Foreskin keratinocyte (primary cell): ENCODE measurements at places on chromosomes 7 and 10.
A peak's percentile ranks its signal among the peaks of the same experiment; 100 is the strongest.

DNA sequence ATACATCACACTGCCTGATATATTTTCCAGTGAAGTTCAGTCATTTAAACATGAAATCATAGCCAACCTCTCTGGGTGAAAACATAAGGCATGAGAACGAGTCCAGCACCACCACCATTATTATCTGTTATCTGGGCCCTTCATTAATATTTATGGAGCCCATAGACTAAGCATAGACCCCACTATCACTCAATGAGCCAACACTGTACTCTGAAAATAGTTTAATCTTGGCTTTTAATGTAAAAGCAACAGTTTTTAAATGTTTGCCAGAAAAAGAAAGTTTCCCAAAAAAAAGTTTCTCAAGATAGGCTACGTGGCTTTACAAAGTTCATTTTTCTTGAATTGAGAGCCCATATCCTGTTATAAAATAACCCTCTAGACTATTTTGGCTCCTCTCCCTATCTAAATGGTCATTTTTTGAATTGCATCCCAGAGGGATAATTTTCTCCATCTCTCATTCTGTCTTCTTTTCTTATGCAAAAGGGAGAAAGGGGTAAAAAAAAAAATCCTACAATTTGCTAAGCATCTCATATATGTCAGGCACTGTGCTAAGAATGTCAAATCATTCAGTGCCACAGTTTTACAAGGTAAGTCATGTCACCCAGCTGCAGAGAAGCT is 66.1 kb downstream of the FZD1 start:
- no peak for DNase-seq

DNA sequence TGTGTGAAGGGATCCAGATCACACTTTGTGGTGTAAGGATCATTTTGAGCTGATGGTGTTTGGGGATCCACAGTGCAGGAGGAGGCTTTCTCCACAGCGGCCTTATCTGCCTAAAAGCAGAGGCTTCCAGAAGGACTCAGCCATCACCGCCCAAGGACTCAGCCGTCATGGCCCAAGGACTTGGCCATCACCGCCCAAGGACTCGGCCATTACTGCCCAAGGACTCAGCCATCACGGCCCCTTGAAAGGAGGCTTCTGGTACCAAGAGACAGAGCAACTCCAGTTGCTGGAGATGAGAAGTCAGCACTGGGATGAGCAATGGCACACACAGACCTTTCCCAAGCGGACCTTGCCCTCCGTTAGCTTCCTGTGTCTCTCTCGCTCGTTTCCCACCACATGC is 6.0 kb upstream of the CFAP46 start:
- no peak for DNase-seq

GRCh38 chr7:20684581-20684980 is 69.1 kb downstream of the ABCB5 start:
- DNase-seq, result no peak

DNA sequence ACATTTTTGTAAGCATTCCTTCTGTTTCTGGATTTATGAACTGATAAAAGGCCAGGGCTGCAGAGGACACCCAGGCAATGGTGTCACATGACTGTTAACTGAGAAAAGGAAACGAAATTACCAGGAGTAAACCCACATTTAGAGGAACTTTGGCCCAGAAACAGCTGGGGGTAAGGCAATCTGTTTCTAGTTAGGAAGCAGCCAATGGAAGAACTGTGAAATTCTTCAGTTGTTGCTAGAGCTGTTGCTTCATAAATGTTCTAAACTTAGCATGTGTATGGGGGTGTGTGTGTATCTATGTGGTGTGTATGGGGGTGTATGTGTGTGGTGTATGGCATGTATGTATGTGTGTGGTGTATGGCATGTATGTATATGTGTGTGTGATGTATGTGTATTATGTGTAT is 11.8 kb upstream of the PDCD4 start:
- no peak for DNase-seq

- no peak for DNase-seq
Observed at GRCh38 chr10:70317943-70318318, 34.1 kb upstream of the NPFFR1 start.

GRCh38 chr7:90655566-90655965 is 59.4 kb downstream of the CDK14 start:
- DNase-seq, result peak; percentile 87

DNA sequence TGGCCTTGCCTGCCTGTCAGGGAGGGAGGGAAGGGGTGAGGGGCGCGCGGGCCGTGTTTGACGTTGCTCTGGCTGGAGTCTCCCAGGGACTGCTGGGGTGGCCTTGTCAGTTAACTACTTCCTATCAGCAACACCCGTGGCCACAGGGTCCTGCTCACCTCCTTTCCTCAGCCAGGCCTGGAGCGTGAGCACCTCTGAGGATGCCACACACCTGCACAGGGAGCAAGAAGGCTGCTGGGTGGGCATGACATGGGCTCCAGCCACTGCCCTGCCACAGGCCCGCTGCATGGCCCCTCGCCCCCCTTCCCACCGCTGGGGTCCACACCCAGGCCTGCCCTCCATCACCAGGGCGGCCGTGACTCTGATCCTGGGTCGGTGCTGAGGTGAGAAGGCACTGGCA is 212.4 kb downstream of the ELFN1 start:
- no peak for DNase-seq

GRCh38 chr10:73131913-73132686 is 21.8 kb downstream of the NUDT13 start:
- no peak for DNase-seq

- no peak for DNase-seq
Observed at GRCh38 chr7:95317546-95317945, 6.8 kb downstream of the PON1 start.

DNA sequence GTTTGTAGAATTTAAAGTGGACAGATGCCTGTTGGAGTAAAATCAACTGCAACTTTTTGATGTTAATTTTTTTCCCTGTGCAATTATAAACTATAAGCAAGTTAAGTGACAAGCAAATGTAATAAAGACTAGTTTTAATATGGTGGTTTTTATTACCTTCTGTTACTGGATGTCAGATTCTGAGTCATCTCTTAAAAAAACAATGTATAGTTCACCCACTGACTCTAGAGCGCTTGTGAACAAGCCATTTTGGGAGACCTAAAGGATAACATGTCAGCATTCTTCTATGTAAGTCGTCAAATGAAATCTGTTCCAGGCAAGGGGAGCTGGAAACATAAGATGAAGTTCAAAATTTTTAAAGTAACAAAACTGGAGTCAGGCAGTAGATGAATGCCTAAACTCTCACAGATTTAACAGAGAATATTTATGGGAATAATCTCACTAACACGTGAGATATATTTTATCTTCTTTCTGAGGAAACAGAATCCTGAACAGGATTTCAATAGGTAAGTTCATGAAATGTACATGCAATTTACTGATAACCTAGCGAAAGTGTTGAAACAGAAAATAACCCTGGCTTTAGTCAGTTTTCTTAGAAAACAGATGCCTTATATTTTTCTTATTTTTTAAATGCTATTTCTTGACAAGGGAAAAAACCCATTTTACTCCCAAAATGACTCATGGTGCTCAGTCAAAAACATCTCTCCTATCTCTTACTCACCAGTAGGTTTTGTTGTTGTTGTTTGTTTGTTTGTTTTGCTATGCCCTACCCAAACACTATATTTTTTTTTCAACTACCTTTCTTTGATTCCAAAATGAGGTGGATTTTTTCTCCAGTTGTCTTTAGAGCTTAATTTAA is 91.7 kb downstream of the SLC39A12 start:
- DNase-seq, result no peak

DNA sequence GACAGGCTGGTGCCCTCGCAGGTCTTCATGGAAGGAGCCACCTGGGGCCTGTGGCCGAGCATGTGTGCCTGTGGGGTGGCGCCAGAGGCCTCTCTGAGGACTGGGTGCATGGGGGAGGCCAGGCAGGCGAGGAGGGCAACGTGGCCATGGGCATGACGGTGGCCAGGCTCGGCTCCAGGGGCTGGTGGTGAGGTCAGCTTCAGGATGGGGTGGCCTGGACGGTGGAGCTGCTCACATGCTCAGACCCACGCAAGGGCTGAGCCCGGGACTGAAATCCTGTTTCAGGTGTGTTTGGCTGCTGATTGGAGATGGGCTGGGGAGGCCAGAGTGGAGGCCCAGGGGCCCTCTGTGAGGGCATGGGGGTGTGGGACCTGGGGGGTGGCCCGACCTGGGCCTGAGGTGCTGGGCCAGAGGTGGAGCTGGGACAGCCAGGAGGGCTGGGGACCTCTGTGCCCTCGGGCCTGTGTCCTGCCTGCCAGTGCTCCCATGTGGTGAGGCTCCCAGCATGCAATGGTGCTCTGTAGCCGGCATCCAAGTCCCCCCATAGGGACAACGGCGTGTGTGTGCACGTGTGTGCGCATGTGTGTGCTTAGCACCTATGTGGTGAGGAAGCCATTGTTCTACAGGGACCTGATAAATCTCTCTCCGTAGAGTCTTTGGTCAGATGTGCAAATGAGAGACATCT is 71.1 kb downstream of the INPP5A start:
- DNase-seq, result no peak

GRCh38 chr10:30348378-30348776 is 701 bp downstream of the MTPAP start:
- no peak for DNase-seq

GRCh38 chr10:111087331-111087756 is 10.5 kb downstream of the ADRA2A start:
- DNase-seq, result no peak

- peak; percentile 81 for DNase-seq
Observed at GRCh38 chr10:35447693-35448407, 111.5 kb downstream of the CCNY start.

DNA sequence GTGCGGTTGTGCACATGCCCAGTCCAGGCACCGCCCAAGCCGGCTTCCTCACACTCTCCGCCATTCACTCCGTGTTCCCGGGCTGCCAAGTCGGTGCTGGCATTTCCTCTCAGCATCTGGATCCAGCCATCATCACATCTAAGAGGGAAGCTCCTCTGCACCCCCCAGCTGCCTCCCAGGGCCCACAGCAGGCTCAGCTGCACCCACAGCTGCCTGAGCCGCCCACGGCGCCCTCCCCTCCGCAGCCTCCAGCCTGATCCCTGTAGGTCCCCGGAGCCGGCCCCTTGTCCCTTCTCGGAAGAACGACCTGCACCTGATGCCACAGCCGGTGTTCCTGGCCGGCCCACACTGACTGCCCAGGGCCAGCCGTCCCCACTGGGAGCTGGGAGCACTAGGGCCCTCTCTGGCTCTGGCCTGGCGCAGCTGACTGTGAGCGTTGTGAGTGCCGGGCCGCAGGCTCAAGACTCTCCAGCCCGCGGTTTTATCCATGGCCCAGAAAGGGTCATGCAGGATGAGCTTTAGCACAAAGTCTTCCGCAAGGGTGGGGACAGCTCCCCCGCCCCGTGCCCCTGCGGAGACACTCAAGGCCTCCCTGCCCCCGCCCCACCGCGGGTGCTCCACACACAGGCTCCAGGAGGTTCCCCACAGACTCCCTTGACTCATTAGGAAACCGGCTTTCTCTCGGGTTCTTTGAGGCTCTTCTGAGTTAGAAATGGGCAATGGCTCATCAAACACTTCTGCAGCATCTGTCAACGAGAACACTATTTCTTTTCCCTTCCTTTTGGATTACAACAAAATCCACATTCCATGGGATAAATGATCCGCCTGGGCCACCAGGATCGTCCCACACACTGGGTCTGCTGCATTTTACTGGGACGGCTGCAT is 31.2 kb downstream of the CFAP46 start:
- no peak for DNase-seq

DNA sequence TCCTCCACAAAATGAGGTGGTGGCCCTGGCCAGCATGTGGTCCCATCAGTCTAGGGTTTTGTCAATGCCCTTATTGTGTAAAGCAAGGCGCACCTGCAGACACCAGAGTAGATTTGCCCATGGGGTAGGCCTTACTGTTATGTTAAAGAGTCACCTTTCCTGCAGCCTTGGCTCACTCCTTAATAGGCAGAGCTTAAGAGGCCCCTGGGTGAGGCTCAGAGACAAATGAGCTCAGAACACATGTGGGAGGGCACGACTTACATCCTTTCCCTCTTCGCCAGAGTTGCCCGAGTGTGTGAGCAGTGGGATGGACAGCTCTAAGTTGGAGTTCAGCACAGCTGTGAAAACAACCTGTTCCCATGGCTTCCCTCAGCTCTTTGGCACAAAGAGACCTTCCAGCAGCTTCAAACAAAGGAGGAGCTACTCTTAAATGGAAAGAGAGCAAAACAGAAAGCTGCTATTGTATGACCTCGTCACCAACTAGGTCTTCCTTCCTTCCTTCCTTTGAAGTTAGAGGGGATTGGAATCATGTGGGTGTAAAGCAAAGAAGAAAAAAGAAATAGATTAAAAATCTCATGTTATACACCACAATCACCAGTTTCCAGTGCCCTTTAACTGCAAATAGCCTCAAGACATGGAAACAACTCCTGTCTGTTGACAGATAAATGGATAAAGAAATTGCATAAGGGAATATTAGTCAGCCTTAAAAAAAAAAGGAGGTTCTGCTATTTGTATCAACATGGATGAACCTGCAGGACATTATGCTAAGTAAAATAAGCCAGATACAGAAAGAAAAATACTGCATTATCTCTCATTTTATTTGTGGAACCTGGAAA is 11.9 kb upstream of the XPNPEP1 start:
- no peak for DNase-seq

DNA sequence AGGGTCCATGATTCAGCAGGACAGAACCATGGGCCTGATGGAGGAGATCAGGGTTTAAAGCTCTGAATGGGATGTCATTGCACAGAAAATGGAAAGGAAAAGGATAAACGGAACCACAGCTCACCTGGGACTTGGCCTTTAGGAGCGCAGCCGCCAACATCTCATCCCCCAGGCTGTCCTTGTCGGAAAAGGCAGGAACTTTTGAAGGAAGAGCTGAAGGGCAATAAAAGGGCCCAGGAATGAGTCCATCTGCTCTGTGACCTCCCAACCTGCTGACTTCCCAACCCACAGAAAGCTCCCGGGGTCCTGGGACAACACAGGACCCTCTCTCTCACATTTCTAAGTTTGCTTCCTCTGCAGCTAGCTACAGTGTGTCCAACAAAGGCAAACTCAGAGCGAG is 6.1 kb downstream of the ZNF3 start:
- no peak for DNase-seq

- DNase-seq, result no peak
Observed at GRCh38 chr10:772227-772637, 82.8 kb upstream of the DIP2C start.

GRCh38 chr10:127974911-127975310 is 68.0 kb downstream of the PTPRE start:
- DNase-seq, result no peak

GRCh38 chr7:17109020-17109419 is 189.4 kb upstream of the AHR start:
- no peak for DNase-seq

DNA sequence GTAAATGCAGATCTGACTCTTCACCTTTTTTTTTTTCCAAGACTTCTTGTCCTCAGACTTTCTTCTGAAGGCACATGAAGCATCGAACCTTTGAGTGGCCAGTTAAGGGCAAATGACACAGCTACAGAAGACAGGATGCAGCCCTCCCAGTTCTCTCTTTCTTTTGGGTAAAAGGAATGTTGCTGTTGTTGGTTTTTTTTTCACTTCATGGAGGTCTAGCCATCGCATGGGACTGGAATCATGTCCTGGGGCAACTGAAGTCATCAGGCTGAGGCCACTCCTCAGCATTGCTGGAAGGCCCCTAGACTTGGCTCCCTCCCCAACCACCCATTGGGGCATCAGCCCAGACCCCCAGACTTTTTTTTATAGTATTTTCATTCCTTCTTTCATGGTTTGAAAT is 896.5 kb downstream of the SORCS1 start:
- no peak for DNase-seq

- peak; percentile 39 for DNase-seq
Observed at GRCh38 chr10:3500408-3500856, 284.6 kb downstream of the KLF6 start.

GRCh38 chr10:112375721-112376395 is 1.9 kb downstream of the ACSL5 start:
- DNase-seq, result no peak

GRCh38 chr7:150876817-150877526 is 24.7 kb downstream of the AOC1 start:
- DNase-seq, result peak; percentile 33

GRCh38 chr10:34889004-34889869 is 74.1 kb upstream of the PARD3 start:
- DNase-seq, result peak; percentile 72
